ENCODE measurements at places on chromosomes 16 and 17.

GRCh38 chr17:5757314-5757907, 173.1 kb upstream of the NLRP1 start:
- DNase-seq: no peak

DNA sequence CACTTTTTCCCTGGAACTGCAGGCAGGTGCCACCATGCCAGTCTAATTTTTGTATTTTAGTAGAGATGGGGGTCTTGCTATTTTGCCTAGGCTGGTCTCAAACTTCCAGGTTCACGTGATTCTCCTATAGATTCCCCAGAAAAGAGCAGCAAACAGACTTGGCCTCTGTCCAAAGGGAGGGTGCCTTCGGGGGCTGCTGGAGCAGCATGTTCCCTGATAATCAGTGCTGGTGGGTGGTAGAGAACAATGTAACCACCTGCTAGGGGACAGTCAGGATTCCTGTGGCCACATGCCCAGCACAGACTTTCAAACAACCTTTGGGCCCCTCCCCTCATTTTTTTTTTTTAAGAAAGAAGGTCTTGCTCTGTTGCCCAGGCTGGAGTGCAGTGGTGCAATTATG, 14.2 kb upstream of the CCNF start:
- no peak for DNase-seq

- DNase-seq: no peak
These were observed 975 bp downstream of the CHD9 start for GRCh38 chr16:53055541-53056391.

- DNase-seq: no peak
These were observed 1141.1 kb downstream of the CDH11 start for GRCh38 chr16:63980763-63981162.

GRCh38 chr17:81412490-81413093, 17.3 kb downstream of the BAHCC1 start:
- DNase-seq: no peak

- no peak for DNase-seq
These were observed 65.8 kb downstream of the DHRS7C start for GRCh38 chr17:9725575-9725974.

- DNase-seq: no peak
These were observed 13.7 kb downstream of the CANT1 start for GRCh38 chr17:78995761-78996451.

GRCh38 chr16:52071101-52071500, 475.8 kb downstream of the TOX3 start:
- DNase-seq: no peak

DNA sequence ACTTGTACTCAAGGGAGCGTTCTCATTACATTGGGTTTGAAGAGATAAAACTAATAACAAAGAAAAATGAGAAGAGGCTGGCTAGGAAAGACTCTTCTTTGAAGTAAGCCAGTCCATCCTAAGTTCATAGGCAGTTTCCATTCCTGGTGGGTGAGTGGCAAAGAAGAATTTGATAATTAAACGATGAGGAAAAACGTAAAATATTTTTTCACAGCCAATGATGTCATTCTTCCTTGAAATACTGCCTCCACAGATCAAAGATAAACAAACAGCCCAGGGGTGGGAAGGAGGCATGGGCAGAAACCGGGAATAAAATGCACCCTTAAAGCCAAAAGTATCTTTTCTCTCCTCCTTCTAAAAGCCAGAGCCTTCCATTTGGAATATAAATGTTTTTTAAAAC, 346.6 kb downstream of the PMP22 start:
- no peak for DNase-seq

DNA sequence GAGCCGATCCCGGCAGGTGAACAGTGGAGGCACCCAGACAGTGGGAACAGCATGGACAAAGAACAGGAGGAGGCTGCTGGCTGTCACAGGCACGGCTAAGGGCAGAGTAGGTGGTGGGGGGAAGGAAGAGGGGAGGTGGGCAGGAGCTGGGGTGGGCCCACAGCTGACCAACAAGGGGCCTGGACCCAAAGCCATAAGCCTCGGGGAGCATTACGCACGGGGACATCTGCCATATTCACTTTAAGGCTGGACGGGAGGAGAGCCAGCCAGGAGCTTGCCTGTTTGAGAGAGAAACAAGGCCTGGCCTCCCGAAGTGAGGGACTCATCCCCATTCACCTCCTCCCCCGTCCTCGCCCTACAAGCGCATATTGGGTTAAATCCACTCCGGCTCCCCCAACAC, 19.6 kb upstream of the HAP1 start:
- DNase-seq: no peak

DNA sequence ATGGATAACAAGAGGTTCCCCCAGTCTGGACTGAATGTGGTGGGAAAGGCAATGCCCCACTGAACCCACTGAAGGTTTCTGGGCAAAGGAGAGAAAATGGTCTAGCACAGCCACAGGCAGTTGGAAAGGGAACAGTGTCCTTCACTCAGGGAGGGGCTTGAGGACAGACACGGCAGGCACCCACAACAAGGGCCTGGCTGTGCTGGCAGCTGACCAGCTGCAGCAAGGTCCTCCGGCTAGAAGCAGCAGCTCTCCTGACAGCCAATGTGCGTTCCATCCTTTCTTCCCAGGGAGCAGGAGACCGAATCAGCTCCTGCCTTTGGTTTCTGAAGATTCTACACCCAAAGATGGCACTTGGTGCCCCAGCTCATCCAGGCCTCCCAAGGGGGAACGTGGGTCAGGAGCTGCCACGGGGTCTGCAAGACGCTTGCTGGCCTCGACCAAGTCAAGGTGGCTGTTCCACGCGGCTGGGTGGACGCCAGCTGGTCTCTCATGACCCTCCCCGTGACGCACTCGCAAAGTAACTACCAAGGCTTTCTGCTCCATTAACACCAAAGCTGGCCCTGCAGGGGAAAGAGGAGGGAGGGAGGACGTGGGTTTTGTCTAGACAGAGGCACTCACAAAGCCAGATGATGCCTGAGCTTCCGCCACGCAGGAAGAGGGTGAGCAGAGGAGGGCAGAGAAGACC, 11.1 kb downstream of the ABR start:
- no peak for DNase-seq

DNA sequence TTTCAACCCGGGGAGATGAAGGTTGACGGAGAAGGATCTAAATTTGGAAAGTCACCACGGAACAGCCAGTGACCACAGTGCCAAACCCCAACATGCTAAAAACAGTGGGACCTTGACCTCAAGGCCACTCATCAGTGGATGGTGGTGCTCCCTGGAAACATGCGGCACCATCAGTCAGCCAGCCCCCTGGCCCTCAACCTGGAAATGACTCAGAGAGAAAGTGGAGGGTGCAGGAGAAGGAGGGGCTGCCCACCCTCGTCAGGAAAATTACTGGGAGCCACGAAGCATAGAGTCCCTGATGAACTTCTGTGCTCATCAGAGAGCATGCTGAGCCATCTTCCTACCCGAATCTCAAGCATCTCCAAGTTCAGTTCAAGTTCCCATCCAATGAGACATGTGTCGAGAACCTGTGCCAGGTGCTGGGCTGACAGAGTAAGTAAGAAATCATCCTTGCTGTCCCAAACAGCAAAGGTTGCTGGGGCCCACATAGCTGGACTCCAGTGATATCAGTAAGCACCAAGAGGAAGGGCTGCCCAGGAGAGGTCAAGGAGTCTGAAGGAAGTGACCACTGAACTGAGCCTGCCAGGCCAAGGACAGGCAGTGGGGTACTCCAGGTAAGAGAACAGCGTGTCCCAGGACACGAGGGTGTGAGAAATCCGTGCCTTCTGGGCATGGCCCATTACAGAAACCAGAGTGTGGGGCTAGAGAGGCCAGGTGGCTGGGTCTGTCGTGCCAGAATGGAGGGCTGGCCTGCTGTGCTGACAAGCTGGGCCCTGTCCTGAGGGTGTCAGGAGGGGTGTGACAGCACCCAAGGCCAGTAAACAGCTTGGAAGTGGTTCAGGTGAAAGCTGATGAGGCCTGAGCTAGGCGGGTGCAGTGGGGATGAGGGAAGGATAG, 5.2 kb downstream of the PECAM1 start:
- DNase-seq: no peak

GRCh38 chr16:89845417-89845816, 17.1 kb downstream of the SPIRE2 start:
- DNase-seq: no peak

DNA sequence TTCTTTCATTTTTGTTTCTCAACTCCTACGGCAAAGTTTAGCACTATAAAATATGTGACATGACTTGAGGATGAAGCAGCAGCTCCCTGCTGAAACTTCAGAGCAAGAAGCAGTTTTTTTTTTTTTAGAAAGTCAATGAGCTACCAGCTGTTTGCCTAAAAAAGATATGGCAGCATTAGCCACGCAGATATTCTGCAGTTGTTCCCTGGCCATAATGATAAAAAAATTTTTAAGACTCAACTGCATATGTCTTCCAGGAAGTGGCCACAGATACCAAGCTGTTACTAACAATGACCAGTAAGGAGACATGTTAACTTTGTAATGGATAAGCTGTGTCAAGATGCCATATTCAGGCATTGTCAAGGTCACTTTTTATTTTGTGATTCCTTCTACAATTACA, 319.6 kb upstream of the CDH11 start:
- no peak for DNase-seq

All from stimulated activated CD4-positive, alpha-beta T cell treated with anti-CD3 and anti-CD28 coated beads, Interleukin-1b, Interleukin-23, amount 100 ng/mL, for 1 hour (primary cell).